ENCODE measurements at places on chromosomes 7 and 10.

DNA sequence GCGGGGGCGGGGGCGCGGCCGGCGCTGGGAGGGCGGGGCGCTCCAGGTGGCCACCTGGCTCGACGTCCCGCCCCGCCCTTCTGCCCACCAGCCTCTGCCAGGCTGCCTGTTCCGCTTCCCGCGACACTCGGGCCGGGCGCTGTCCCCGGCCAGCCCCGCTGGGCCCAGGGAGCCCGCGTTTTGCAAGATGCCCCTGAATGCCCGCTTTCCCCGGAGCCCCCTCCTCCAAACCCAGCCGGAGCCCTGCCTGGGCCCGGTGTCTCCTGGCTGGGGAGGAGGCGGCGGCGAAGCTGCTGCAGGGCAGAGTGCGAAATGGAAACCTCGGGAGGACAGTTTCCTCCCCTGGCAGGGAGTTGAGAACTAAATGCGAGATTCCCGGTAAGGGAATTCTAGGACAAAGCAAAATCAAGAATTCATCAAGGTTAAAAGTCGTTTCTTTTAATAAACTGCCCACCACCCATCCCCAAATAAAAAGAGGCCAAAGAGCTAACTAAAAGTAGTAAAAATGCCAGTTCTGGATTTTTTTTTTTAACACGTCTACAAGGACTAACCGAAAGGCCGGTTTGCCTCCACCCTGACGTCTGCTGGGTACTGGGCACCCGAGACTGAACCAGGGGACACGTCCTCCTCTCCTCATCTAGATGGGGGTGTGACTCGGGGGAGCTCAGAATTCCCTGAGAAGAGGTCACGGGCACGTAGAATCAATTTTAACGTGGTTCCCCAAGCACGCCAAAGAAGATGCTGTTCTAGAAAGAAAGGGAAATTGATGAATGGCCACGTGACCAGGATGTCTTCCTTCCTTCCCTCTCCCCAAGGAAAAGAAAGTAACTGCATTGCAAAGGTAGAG is 200.4 kb upstream of the NFE2L3 start:
- DNase-seq: peak; percentile 91

DNA sequence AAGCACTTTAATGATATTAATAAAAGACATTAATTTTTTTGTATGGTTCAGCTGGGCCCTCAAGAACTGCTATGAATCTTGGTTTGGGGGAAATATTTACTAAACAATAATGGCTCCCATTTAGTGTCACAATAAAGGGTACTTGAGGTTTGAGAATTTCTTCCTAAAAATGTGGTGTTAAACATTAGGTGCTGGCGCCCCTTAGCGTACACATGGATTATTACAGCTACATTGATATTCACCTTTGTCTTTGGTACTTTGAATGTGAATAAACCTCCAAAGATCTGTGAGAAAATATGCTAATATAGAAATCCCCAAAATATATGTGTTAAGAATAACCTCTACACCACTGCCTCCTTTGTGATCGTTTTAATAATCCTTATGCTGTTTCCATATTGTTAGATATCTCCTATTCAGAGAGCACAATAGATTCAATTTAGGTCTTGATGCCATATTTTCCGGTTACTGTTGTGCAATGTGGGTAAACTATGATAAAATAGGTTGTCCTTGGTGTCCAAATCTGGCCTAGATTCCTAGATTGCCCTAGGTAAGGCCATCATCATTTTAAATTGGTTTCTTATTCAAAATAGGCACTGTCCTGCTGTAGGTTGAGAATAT is 161.8 kb upstream of the CACNA2D1 start:
- DNase-seq: peak; percentile 64

- no peak for DNase-seq
Observed at GRCh38 chr10:96271016-96271815, at the start of gene BLNK. BLNK (minus strand) TSS chr10:96271569; CDS start chr10:96271398, 171 bp downstream.

DNA sequence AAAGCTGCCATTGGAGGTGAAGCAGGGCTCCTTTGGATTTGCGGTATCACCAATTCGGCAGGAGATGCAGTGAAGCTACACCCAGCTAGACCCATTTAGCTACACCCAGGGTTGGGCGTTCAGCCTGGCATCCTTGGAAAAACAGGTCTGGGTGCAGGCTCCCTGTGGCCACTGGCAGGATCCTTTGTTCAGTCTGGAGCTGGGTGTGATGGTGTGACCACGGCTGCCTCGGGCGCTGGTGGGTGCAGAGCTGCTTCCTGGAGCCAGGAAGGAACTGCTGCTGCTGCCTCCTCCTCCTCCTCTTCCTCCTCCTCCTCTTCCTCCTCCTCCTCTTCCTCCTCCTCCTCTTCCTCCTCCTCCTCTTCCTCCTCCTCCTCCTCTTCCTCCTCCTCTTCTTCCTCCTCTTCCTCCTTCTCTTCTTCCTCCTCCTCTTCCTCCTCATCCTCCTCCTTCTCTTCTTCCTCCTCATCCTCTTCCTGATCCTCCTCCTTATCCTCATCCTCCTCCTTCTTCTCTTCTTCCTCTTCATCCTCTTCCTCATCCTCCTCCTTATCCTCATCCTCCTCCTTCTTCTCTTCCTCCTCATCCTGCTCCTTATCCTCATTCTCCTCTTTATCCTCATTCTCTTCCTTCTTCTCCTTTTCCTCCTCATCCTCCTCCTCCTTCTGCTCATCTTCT is 84.0 kb downstream of the GRK5 start:
- DNase-seq: no peak

- DNase-seq: no peak
Observed at GRCh38 chr7:1667566-1668395, 2.3 kb upstream of the ELFN1 start.

DNA sequence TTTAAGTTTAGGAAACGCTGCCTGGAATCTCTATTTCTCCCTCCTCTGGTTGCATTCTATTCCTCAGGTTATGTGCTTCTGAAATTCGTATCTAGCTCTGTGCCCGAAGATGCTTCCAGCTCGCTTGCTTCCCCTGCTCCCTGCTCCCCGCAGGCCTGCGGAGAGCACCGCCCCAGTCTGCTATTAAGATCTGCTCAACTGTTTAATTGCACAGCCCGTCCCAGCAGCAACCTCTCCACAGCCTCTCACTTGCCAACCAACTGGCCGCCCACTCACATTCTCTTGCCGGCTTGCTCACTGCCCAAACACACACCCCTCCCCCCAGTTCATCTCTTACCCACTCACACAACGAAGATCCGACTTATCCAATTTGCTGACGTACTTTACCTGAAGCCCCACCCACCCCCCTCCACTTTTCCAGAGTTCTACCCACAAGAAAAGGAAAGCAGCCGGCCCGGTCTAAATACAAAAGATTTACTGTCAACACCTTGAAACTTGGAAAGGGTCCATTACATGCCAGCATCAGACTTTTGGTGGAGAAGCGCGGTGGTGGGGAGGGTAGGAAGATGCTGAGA is 167.3 kb upstream of the KLF14 start:
- no peak for DNase-seq

- no peak for DNase-seq
Observed at GRCh38 chr10:132514821-132515520, 22.6 kb upstream of the INPP5A start.

DNA sequence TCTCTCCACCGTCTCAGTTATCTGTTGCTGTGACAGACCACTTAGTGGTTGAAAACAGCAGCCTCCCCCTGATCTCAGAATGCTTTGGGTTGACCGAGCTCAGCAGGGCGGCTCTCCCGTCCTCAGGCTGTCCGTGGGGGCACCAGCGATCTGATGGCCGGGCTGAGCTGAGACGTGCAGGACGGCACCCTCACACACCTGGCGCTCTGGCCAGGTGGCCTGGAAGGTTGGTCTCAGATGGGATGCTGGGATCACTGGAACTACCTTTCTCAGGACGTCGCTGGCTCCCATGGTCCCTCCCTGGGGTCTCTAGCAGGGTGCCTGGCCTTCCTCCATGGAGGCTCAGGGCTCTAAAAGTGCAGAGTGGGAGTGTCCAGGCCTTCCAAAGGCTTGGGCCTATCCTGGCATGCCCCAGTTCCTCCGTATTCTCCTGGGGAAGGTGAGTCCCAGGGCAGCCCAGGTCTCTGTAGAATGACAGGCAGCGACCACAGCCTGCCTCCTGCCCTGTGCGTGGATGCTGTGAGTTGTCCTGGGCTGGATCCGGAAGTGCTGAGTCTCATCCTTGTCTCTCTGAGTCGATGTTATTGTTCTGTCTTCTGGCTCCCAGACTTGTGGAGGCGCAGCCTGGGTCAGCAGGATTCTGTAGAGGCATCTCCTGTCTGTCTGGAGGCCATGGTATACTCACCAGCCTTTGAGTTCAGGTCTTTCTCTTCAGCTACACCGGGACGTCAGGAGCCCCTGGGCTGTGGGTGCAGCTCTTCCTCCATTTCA is 12.2 kb upstream of the PWWP2B start:
- DNase-seq: no peak

- no peak for DNase-seq
Observed at GRCh38 chr7:39666562-39666961, 43.2 kb downstream of the RALA start.

- no peak for DNase-seq
Observed at GRCh38 chr10:17381502-17382142, 72.8 kb downstream of the ST8SIA6 start.

DNA sequence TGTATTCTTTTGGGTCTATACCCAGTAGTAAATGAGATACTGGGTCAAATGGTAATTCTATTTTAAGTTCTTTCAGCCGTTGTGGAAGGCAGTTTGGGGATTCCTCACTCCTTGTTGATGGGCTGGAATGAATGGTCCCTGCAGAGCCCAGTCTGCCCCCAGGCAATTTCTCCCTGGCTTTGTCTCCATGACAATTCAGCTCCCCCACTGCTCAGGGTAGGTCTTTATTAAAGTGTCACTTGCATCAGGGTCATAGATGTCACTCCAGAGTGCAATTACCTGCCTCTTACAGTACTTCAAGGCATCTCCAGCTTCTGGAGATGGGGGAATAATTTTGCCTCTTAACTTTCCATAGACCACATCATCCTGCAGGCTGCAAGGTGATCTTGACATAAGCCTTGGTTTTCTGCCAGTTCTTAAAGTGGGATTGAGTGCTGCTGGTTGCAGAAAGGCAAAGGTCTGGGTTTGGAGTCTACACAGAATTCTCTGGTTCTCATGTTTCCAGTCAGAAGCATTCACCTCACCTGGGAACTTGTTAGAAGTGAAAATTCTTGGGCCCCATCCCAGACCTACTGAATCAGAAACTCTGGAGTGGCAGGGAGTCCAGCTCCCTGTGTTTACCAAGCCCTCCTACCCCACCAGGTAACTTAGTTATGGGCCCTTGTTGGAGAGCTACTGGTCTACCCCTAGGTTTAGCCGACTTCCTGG is 442.4 kb downstream of the GALNT17 start:
- no peak for DNase-seq

- no peak for DNase-seq
Observed at GRCh38 chr7:42069590-42069989, 167.4 kb downstream of the GLI3 start.

GRCh38 chr10:6877722-6878392 is 297.8 kb upstream of the PRKCQ start:
- DNase-seq: no peak

- DNase-seq: no peak
Observed at GRCh38 chr10:122643931-122644534, 55.6 kb downstream of the C10orf120 start.

GRCh38 chr7:155567646-155568332 is 21.4 kb upstream of the CNPY1 start:
- no peak for DNase-seq

GRCh38 chr10:118394301-118395200 is 52.4 kb upstream of the FAM204A start:
- peak; percentile 3 for DNase-seq

DNA sequence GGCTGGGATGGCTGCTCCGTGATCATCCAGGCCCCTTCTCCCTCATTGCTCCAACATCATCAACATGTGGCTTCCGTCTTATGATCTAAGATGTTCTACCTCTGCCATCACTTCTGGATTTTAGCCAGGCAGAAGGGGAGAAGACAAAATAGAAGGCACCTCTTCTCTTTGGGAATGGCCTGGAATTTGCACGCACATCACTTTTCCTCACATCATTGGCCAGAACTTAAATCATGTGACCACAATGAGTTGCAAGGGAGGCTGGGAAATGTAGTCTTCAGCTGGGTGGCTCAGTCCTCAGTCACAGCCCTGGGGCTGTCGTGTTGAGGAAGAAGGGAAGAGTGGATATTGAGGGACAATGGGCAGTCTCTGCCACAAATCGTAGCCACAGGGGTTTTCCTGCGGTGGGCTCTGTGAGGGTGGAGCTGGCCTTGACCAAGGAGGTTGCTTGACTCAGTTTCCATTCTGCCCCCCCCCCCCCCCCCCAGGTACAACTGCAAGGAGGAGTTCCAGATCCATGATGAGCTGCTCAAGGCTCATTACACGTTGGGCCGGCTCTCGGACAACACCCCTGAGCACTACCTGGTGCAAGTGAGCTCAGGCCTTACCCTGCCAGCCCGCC is 50.3 kb downstream of the PALD1 start:
- no peak for DNase-seq

GRCh38 chr10:451021-451471 is 238.4 kb downstream of the DIP2C start:
- no peak for DNase-seq

DNA sequence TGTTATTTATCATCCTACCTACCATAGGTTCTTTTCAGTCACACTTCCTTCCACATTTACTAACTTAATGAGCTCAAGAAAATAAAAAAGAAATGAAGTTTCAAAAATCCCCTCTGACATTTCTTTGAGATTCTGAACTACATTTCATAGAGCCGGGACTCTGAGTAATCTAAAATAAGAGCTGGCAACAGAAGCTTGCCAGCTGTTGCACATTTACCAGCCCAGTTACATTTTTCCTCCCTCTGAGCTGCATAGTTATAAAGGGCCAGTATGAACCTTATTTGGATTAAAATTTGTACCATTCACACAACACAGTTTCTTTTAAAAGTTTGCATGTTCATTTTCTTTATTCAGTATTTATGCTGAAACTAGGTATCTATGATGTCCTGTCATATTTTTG is 119.5 kb upstream of the CAV2 start:
- no peak for DNase-seq

- no peak for DNase-seq
Observed at GRCh38 chr7:28266402-28266801, 85.8 kb upstream of the JAZF1 start.

DNA sequence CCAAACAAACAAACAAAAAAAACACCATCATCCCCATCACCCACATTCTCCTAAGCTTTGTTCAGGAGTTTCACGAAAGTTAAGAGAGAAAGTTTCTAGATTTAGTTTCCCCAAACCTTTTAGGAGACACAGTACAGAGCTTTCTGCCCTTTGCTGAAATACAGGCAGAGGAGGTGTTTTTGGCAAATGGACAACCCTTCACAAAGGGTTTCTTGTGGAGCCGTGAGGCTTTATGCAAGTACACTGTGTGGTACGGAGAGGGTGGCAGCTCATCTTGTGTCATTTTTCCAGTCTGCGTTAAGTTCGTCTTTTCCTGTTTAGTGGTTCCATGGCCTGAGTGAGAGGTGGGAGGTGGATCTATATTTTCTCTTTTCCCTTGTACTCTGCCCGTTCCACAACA is 215.5 kb upstream of the PRKCQ start:
- no peak for DNase-seq

Measured in COR-L47 (cell line).